Neuronal stem cell (in vitro differentiated cells): ENCODE measurements at places on chromosomes 13 and 19.

- DNase-seq: no peak
Observed at GRCh38 chr13:52599848-52600603, 42.2 kb upstream of the HNRNPA1L2 start.

DNA sequence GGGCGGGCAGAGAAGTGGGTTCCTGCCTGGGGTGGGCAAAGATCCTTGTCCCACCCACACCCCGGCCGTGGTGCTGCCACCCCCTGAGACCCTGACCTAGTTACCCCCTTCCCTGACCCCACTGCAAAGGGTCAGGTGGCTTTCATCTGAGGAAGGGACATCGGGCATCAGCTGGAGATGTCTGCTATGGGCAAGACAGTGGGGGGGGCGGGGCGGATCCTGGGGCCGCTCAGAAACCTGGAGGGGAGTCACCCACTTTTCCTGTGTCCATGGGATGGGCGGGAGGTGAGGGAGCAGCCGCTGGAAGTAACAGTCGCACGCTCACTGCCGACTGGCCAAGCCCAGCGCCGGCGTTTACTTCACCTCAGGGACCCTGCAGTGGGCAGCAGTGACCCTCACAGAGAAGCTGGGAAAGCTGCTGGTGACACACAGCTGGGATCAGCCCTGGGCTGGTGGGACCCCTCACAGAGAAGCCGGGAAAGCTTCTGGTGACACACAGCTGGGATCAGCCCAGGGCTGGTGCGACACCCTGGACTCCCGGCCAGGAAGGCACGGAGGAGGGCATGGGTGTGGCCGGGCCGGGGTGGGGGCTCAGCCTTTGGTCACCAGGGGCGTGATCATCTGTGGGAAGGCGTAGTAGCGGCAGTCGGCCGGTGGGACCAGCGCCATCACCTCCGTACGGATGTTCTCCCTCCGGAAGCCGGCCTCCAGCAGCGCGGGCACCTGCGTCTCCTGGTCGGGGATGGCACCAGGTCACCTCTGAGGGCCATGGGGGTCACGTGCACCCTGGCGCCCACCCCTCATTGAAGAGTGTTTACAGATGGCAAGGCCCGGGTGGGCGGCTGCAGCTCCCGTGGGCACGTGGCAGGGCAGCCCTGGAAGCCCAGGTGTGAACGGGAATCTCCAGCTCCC is 4.3 kb downstream of the GAMT start:
- no peak for DNase-seq

GRCh38 chr19:41218615-41219507 is at the start of gene AXL:
Gene AXL (plus strand): TSS chr19:41219223. CDS start chr19:41219393, 170 bp downstream.
- DNase-seq: peak; percentile 86

DNA sequence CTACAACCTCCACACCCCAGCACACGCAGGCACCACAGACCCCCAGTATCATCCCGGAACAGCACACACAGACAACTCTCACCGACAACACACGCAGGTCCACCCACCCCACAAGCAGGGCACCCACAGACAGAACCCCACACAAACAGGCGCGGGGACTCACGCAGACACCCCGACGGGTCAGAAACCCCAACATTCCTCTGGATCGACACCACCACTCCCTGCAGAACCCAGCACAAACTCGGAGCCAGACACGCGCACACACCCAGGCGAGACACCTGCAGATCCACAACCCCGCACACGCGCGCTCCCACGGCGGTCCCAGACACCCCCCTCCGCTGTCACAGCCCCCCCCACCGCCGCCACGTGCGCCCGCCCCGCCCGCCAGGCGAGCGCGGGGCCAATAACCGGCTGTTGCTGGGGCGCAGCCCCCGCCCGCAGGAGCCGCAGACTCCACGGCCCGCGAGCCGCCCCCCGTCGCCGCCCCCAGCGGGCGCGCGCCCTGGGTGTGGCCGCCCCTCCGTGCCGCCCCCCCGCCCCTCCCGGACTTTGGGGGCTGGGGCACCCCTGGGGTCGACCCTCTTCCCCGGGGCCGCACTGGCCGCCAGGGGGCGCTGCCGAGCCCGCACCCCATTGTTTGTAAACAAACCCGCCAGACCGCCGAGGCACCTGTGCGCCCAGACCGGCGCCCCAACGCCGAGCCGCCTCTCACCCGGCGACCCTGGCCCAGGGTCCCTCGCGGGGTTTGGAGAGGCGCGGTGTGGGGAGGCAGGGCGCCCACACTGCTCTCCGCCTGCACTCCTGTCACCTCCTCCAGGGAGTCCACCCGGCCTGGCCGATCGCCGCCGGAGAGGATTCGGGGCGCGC is 712 bp downstream of the BBC3 start:
- DNase-seq: no peak

GRCh38 chr19:3556978-3557460 is 367 bp downstream of the MFSD12 start:
- DNase-seq: no peak

DNA sequence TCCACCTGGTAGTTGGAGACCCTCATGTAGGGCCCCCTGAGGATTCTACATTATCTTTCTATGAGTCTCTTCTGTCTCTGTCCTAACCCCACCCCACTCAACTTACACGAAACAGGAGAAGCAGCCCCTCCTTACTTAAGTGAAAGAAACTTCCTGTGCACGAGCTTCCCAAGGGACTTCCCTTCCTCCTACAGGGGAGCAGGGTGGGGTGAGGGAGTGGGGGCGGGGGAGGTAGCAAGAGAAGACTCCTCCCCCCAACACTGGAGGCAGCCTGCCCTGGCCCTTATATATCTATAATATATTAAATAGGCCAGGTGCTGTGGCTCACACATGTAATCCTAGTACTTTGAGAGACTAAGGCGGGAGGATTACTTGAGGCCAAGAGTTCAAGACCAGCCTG is 5.5 kb upstream of the PDE4C start:
- no peak for DNase-seq

DNA sequence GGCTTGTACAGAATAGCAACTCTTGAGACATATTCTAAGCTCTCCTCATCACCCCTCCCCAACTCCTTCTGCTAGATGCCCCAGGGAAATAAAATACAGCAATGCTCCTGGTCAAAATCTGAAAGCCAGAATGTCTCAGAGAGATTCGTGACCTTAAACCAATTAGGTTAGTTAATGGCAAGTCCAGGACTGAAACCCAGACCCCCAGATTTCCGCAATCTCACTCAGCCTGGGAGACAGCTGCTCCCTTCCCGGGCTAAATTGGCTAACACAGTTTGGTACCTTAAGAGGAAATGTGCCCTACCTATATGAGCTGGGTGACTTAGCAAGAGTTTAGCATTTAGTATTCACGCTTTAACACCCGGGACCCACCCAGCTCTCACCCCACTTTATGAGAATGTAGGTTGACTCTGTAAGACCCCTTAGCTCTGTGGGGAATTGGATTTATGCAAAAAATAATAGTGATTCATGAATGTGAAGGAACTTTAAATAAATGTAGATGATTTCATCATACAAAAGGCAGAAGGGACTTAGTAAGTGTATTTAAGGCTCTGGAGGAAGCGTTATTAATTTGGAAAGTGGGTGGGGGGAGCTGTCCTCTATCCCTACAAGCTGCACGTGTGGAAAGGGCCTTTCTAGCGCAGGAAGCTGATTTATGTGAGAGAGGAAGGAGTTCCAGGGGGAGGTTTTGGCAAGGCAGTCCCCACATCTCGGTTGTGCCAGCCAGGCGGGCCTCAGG is 1.1 kb downstream of the DLEU7 start:
- DNase-seq: no peak

DNA sequence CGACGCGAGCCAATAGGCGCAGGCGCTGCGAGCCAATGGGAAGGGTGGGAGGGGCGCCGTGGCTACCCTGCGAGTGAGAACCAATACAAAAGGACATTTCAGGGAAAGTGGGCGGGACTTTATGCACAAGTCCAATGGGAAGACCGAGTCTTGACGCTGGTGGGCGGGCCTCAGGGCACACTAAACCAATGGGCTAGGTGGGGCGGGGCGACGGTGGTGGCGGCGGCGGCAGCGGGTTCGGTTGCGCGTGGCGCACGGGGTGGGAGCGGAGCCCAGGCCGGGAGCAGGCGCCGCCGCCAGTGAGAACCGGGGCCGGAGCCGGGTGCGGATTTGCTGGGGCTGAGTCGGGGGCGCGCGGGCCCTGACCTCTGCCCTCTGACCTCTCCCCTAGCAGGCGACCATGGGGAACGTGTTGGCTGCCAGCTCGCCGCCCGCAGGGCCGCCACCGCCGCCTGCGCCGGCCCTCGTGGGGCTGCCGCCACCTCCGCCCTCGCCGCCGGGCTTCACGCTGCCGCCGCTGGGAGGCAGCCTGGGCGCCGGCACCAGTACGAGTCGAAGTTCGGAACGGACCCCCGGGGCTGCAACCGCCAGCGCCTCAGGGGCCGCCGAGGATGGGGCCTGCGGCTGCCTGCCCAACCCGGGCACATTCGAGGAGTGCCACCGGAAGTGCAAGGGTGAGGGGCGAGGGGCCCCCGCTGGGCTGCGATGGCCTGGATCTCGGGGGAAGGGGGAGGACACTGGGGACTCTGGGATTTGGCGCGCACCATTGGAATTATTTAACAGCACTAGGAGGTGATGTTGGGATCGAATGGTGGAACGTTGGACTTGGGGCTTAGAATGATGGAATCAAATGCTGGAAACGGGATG is at the start of gene TOMM40:
TSS of gene TOMM40 (plus strand) at position 239 of the 867 bp plus-strand sequence. CDS start at position 401, 162 bp downstream.
- DNase-seq: no peak

DNA sequence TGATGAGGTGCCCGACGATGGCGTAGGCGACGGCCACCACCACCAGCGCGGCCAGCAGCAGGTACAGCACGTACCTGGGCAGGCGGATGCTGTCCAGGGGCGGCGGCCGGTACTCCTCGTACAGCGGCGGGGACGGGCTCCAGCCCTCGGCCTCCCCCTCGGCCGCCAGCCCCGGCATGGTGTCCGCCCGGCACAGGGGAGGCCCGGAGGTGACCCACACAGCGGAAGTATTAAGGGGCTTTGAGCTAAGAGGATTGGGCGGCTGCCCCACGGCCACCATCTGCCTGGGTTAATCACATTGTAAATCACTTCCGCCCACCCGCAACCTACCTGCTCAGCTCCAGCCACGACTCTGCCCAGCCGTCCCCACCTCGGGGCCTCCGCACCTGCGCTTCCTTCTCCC is at the start of gene SMIM44:
TSS of gene SMIM44 (minus strand) at position 216 of the 403 bp plus-strand sequence. CDS start at position 178, 38 bp downstream.
- DNase-seq: no peak
